ENCODE measurements at places on chromosomes 13 and 19.

DNA sequence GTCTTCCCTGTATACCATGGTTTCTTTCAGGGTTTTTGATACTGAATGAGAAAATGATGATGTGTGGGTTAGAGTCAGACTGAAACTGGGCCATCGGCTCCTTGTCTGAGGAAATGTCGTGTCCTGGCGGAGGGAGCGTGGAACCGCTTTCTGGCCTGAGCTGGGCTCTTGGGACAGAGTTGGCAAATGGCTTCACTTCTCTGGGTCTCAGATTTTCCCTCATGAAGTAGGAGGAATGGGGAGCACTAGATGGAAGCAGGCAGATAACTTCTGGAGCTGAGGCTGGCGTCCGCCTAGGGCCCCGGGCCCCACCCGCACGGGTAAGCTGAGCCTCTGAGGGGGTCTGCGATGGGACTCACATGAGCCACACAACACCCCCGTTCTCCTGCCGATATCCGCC, 133.3 kb upstream of the WASF3 start:
- no peak for DNase-seq

- peak; percentile 84 for DNase-seq
Observed at GRCh38 chr19:16324384-16325160, at the start of gene KLF2. Gene KLF2 (plus strand): TSS chr19:16324826. CDS start chr19:16324924, 98 bp downstream.

DNA sequence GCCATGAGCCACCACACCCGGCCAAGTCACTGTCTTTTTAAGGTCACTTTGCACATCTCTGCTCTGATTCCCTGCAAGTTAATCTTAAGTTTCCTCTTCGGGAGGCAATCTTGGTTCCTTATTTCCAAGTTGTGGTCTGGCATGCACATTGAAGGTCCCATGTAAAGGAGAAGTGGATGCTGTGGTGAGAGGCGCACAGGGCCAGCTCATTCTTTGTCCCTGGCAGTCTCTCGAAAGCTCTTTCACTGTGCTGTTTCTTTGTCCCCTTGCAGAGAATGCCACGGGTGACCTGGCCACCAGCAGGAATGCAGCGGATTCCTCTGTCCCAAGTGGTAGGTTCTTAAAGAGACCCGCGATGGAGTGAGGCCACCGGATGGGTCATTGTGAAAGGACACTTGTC, 16.4 kb upstream of the C19orf33 start:
- DNase-seq, result no peak

- no peak for DNase-seq
Observed at GRCh38 chr13:35768073-35768472, 291.6 kb upstream of the MAB21L1 start.

DNA sequence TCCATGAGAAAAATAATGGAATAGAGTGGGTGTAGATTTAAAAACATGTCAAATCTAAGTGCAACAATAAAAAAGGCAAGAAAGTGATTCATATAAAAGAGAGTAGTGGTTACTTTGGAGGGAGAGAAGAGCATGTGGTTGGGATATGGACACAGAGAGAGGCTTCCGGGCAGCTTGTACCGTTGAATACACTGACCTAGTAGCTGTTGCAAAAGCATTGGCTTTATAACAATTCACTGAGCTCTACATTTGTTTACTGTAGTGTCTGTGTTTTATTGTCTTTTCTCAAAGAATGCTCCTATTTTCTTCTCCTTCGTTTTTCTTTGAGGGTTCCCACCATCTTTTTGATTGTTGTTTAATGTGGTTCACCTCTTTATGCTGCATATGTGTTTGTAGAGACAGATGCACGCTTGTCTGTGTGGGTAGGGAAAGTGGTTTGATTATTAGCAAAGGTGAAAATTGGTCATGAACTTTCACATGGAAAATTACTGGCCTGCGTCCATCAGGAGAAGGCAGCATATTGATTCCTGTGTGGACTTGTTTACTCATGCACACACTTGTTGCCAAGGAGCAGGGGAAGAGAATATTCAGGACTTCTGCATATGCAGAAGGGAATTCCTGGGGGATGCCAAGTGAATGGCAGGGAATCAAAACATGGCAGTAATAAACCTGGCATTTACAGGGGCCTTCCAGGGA, 29.9 kb upstream of the IRS2 start:
- DNase-seq, result no peak
